T-cell (primary cell): ENCODE measurements at places on chromosomes 12 and 14.
A peak's percentile ranks its signal among the peaks of the same experiment; 100 is the strongest.

DNA sequence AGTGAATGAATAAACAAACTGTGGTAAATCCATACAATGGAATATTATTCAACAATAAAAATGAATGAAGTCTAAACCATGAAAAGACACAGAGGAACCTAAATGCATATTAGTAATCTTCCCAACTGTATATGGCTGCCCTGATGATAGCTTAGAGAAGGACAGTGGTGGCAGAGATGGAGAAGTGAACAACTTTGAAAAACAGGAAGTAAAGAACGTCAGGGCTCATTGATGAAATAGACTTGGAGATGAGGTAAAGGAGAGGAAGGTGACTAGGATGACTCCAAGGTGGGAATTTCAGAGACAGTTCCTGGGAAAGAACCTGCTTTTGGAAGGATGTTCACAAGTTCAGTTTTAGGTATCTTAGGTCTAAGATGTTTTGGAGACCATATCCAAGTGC is 36.3 kb upstream of the NT5DC3 start:
- no peak for DNase-seq

DNA sequence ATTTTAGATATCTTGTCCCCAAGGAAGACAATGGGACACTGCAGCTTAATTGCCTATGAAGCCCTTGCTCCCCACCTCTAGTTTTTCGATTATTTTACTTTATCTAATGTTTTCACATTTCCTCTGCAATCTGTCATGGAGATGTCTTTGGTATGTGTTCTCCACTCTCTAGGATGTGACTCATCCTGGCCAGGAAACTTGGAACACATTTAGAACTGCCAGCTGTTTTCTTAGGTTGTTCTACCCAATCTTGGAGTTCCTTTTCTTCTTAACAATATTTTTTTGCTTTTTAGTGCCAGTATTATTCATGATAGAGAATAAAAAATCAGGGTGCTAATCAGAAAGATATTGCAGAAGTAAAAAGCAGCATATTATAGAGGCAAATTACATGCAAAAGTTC is 101.7 kb upstream of the CLEC14A start:
- no peak for DNase-seq

DNA sequence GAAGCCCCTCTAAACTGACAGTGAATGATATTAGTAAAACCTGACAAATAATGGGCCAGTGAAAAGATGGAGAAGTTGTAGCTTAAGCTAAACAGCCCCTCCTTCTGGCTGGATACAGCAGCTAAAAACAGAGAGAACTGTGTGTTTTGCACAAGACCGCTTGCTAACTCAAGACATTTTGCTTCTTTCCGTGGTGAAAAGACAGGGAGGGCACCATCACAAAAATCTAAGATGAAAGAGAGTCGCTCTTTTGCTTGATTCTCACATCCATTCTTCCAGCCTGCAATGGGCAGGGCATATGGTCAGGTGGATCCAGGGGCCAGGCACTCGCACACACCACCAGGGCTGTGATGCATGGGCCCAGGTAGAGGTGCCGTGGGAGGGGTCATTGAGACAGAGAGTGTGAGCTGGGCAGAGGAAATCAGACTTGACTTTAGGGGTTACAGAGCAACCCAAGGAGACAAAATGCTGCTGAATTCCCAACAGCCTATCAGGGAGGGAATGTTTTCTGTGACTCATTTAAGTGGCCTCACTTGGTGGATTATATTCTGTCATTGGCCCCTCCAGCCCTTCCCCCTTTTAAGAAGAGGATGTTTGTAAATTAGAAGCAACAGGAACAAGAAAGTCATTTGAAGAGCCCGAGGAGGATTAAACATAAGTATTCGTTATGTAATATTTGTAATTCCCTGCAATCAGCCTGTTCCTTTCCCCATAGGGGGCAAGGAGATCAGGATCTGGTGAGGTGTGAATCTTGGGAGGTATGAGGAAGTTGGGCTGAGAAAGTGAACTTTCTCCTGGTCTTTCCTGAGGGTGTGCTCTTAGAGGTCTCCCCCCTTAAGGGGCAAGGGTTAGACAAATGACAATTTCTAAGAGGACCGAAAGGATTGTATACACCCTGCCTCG is 12.3 kb downstream of the EMP1 start:
- no peak for DNase-seq

GRCh38 chr14:100790502-100791347 is 35.2 kb upstream of the MEG3 start:
- DNase-seq = no peak

GRCh38 chr14:23041729-23042128 is 283 bp upstream of the PSMB11 start:
- DNase-seq = no peak

DNA sequence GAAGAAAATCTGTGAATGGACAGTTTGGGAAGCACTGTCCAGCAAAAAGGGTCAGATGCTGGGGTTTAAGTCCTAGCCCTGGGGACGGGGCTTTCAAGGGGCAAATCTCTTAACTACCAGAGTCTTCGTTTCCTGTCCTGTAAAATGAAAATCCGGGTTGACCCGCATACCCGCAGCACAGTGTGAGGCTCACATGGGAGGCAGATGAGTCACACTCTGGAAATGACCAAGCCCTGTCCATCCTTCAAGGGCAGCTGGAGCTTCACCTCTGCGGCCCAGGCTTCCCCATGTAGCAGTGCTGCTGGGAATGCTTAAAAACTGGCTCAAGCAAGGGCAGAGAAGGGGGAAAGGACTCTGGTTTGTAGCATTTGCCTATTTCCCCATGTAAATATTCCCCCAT is 19.0 kb downstream of the FAM181A start:
- DNase-seq = no peak

- no peak for DNase-seq
These were observed 46.7 kb downstream of the IRAK3 start for GRCh38 chr12:66235626-66236281.

DNA sequence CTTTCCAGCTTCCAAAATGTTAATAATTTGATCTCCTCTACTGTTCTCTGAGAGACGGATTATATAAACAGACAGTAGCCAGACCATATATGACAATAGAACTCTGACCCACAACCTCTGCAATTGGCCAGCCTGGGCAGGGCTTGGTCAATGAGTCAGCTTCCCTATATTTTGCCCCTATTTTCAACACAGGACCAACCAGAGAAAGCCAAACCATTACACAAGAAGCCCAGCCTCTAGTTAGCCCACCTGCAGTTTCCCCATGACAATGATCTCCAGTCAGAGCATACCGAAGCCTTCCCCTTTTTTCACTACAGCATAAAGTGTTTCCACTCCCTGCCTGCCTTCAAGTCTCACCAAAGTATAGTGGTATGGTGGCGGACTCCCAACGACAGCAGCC is 7.6 kb upstream of the EXD2 start:
- DNase-seq = no peak

DNA sequence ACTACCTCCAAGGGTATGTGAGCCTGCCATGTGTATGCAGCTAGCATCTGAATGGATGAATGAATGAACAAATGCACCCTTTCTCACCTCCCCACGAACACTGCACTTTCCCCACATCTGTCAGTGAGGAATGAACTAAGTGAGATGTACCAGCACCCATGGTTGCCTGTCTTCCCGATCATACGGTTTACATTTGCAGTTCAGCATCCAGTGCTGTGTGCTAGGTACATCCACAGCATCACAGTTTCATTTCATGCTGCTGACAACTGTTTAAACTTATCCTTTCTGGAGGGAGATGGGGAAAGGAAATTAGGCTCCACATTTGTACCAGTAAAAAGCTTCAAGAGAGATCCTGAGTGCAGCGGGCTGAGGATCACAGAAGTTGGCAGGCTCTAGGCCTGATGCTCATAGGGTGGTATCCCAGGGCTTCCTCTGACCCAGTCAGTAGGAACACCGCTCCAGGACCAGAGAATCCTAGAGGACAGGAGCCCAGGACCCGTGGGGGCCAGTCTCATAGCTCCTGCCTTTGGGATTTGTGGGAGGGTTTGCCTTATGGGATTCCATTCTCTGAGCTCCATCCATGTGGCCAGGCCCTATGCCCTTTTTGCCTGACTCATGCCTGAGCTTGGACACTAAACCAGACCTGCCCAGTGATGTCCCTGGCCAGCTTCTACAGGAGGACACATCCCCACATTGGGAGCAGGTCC is 294.5 kb downstream of the CACNA1C start:
- DNase-seq = no peak

DNA sequence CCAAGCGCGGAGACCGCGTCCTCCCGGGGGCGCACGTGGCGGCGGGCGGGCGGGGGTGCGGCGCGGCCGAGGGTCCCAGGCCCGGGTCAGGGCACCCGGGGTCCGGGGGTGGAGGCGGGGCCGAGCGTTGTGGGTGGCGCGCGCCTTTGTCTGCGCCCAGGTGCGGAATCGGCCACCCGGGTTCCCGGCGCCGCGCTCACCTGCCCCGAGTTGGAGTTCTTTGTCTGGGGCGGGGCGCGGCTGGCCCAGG is 50.1 kb downstream of the LRCOL1 start:
- no peak for DNase-seq

DNA sequence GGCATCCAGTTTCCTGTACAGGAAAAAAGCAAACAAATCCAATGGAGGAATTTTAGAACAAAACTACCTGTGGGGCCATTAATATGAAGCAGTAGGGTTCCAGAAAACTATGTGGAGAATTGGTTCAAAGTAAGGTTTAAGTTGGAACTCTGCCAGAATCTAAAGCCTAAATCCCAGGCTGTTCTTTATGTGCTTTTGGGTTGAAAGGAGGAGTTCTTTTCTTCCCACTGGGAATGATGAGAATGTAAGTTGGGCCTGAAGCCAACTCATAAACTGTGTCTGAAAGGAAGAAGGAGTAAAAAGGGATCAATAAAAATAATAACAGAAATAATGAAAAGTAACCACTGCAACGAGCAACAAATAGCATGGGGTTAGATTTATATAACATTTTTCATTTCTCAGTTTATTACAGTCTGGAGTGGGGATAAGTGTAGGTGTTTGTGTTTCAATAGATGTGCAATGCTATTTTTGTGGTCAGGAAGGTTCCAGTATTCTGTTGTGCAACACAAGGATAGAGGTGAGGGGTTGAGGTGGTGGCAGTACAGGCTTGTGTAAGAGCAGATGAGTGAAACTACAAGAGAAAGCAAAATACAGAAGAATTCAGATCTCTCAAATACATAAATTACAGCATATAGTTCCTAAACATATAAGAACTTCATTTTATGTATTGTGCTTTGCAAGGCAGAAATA is 373.6 kb downstream of the EMP1 start:
- DNase-seq = no peak

GRCh38 chr14:93379831-93380230 is 32.8 kb downstream of the COX8C start:
- DNase-seq = no peak

DNA sequence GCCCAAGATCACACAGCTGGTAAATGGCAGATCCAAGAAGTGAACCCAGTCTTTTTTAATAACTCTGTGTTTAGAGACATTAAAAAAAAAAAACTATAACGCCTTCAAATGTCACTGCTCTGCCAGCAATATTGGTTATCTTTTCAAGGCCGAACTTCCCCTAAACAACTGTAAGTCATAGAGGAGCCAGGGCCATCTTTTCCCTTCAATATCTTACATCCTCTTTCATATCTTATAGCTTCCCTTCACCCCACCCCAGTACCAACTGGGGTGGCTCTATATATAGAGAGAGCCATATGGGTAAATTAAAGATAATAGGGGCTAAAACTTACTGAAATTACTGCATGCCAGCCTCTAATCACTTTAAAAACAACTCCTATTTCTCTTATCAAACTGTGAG is 100.2 kb downstream of the STAB2 start:
- DNase-seq = no peak

DNA sequence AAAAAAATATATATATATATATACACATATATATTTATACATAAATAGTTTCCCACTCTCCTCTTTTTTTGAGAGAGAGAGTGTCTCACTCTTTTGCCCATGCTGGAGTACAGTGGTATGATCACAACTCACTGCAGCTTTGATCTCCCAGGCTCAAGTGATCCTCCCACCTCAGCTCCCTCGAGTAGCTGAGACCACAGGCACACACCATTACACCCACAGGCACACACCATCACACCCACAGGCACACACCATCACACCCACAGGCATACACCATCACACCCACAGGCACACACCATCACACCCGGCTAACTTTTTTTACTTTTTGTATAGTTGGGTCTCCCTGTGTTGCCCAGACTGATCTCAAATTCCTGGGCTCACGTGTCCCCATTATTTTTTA is 14.1 kb upstream of the GAPDH start:
- DNase-seq = no peak

GRCh38 chr12:123850246-123851134 is 88.4 kb downstream of the DNAH10 start:
- no peak for DNase-seq

DNA sequence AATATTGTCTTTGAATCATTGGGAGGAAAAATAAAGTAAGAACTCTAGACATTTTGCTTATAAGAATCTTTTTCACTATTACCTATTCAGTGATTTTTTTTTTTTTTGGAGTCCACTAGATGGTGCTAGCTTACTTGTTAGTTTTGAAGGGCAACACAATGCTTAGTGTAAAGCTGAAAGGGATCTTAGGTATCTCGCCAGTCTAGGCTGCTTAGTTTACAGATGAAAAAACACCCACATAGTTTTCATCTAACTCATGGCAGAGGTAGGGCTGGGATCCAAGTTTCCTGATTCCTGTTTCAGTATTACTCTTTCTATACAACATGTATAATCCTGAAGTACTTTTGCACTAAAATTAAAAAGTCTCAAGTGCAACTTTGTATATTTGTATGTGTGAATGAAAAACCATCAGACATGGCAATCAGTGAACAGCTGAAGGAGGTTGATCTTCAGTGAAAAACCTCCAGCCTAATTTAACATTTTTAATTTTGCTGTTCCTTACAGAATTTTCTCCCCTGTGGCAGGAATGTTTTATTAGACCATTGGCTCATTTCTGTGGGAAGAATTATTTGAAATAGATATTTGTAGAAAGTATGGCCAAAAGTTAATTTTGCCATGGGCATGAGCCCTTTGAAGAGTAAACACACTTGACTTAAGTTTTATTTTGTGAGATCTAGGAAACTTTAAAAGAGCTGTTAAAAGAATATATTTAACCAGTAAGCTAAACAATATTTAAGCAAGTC is 40.7 kb downstream of the LRRIQ1 start:
- no peak for DNase-seq

- DNase-seq = no peak
These were observed 89.9 kb upstream of the PRICKLE1 start for GRCh38 chr12:42679466-42679865.

- peak; percentile 66 for DNase-seq
These were observed 20.0 kb downstream of the CKAP4 start for GRCh38 chr12:106227641-106228319.

DNA sequence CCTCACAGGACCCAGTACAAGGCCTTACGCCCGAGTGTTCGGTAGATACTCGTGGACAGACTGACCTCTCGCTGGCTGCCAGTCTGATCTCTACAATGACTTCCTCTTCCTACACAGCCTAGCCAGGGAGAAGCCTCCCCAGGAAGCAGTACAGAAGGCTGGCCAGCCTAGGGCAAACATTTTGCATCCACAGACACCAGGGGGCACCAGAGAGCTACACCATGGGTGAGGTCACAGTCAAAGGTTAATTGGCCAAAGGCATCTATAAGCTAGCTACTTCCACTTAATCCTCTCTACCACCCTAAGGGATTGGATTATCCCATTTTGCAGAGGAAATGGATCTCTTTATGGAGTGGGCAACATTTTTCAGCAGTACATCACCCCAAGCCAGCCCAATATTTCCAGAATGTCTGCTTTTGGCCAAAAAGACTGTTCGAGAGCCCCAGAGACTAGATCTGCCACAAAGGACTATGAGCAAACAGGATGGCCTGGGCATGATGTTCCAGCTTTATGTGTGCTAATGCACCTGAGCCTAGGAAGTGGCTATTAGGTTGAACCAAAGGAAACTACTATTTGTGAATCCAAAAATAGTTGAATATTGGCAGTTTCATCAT is 14.6 kb upstream of the PNMA1 start:
- peak; percentile 62 for DNase-seq

- DNase-seq = no peak
These were observed 99.0 kb downstream of the RTN1 start for GRCh38 chr14:59771577-59771976.
